H9 (cell line): ENCODE measurements at places on chromosomes 1 and 21.

GRCh38 chr21:20523191-20523590 is 475.0 kb upstream of the NCAM2 start:
- H3K4me1 ChIP-seq: no peaks in the 10 kb centered on the region
- no peak overlapping the region for H3K27ac ChIP-seq
- no peak overlapping the region for H3K4me3 ChIP-seq
- H3K36me3 ChIP-seq: no peaks in the 10 kb centered on the region

- no peak overlapping the region for H3K27ac ChIP-seq
- H3K36me3 ChIP-seq: peaks cover 7% of the 10 kb centered on the region
- H3K4me1 ChIP-seq: no peaks in the 10 kb centered on the region
- no peak for DNase-seq
Observed at GRCh38 chr1:119971710-119972570, 75.6 kb upstream of the ADAM30 start.

DNA sequence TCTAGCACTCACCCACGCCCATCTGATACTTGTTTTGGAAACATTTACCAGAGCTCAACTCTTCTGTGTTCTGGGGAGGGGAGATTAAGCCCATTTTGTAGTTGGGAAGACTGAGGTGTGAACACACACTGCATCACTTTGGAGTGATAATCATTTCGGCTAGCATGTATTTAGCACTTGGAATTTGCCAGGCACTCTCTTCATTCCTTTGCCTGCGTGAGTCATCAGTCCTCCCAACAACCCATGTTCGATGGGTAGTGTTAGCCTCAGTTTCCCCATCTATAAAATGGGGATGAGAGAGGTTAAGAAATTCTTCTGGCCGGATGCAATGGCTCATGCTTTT is 182.8 kb upstream of the TMEM51 start:
- H3K27ac ChIP-seq: no peak overlapping the region
- H3K4me1 ChIP-seq: no peaks in the 10 kb centered on the region
- no peaks in the 10 kb centered on the region for H3K27me3 ChIP-seq
- no peak for DNase-seq
- no peak overlapping the region for H3K4me3 ChIP-seq

DNA sequence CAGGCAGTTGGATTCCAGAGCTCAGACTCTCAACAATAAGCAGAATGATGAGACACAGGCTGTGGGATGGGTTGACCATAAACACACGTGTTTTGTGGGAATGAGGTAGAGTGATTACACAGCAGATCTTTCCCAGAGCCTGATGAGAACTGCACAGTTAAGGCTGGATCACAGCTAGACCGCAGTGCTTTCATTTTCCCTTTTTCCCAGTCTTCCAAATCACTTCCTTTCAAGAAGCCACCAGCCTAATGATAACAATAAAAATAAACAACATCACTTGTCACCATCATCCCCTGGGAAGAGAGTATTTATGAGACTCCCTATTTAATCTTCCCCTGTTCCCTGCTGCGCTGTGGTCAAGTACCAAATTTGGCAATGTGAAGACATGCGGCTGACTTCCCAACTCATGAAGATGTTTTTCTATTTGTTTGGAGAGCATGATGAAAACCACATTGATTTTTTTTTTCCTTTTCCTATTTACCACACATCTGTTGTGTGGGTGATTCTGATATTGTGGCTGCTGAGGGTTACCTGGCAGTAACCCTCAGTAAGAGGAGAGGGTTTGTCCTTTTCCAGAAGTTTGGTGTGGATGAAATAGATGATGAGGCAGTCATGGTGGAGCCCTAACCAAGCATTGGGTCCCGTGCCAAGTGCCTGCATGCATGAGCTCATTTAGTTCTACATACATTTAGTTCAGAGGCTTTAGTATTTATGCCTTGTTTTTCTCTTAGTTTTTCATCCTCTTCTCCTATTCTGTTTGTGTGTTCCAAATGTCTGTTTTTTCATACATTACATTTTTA is 248.9 kb upstream of the HOOK1 start:
- no peak for DNase-seq
- no peaks in the 10 kb centered on the region for H3K27me3 ChIP-seq
- H3K27ac ChIP-seq: no peak overlapping the region
- peaks cover 2% of the 10 kb centered on the region; the same call in 1 of the 2 replicates for H3K36me3 ChIP-seq
- H3K4me1 ChIP-seq: peaks cover 6% of the 10 kb centered on the region; the same call in 1 of the 2 replicates
